NCI-H524 treated with DMSO at 0.1 percent for 48 hours (cell line): ENCODE measurements at places on chromosomes 1 and 21.

GRCh38 chr1:87464022-87464490 is 135.4 kb downstream of the LMO4 start:
- DNase-seq = no peak

- no peak for DNase-seq
Measured at GRCh38 chr1:154773551-154773950, 96.5 kb downstream of the KCNN3 start.

- DNase-seq = no peak
Measured at GRCh38 chr1:70517444-70517843, 106.4 kb downstream of the CTH start.

DNA sequence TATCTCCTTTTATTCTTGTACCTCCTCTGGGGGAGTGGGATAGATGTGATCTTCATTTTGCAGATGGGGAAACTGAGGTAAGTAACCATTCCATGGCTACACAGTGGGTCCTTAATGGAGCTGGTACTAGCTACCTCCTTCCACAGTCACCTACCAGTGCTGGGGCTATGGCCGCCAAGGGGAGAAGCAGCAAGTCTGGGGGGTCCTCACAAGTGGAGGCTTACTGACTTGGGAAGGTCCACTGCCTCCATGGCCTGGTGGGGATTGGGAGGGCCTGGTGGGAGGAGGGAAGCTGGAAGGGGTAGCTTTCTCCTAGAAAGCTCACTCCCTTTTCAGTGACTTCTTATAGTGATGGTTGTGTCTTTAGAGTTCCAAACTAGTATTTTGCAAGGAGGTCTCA is 5.9 kb upstream of the FOXO6 start:
- DNase-seq = no peak

GRCh38 chr1:221157026-221157761 is 278.0 kb downstream of the HLX start:
- DNase-seq = no peak

- no peak for DNase-seq
Measured at GRCh38 chr1:53771648-53772047, 32.7 kb upstream of the GLIS1 start.
